Activated naive CD4-positive, alpha-beta T cell treated with anti-CD3 and anti-CD28 coated beads for 36 hours (primary cell): ENCODE measurements at places on chromosomes 6 and 20.

GRCh38 chr6:24332317-24332716 lies 25.5 kb downstream of the DCDC2 start:
- no peak for DNase-seq

- DNase-seq, result no peak
Observed at GRCh38 chr6:1143655-1144054, 168.2 kb upstream of the FOXQ1 start.

DNA sequence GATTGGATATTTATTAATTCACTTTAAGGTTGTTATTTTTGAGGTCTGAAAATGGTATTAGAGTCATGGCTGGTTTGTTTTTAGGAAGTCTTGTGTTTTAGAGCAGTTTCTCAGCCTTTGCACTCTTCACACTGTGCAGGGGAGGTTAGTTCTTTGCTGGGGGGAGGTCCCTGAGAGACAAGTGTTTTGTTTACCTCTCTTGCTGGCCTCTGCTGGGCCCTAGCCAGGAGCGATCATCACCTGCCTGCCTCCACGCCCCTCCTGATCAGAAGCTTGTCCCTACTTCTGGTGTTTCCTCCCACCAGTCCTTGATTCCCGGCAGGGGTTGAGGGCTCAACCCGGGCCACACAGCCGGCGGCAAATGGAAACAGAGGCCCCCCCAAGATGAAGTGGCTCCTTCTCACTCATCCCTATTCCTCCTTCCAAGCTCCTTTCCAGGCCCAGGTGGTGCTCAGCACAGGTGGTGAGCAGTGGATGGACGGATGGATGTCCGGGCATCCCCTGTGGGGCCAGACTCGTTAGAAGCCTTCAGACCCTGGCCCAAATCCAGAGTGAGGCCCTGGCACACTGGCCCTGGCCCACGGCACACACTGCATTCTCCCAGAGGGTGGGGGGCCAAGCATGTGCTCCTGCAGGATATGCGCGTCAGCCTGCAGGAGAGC lies 51.3 kb downstream of the GRM4 start:
- DNase-seq, result no peak

- DNase-seq, result no peak
Observed at GRCh38 chr6:114142258-114142657, 171.3 kb upstream of the HDAC2 start.

DNA sequence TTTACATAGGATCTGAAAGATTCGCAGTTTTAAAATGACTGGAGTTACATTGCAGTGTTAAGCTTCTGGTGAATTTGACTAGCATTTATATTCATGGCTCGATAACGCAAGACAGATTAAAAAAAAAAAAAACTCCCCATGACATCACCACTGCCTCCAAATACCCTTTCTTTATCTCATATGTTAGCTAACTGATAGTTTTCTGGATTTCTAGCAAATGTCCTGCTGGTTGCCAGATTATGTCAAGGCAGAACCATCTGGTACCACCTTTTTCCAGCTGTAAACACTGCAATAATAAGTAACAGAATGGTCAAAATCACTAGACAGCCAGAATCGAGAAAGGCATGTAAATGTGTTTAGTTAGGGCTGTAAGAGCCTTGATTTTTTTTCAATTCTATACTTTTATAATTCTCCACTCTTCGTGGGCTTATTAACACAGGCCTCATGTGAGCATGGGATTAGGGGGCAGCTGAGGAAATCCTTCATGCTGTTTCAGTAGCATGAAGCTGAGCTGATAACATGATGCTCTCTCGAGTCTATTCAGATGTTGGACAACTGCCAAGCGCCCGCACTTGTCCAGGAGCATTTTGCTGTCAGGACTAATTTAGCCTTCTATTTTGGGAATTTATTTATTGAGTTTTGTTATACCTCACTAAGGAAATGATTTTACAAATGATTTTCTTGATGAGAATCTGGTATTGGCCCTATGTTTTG lies 166.0 kb upstream of the SCGN start:
- no peak for DNase-seq

GRCh38 chr6:42099340-42100028 lies 42.9 kb downstream of the C6orf132 start:
- peak; percentile 34 for DNase-seq

- DNase-seq, result no peak
Observed at GRCh38 chr6:3320238-3320811, 61.6 kb downstream of the PSMG4 start.

- no peak for DNase-seq
Observed at GRCh38 chr20:10472871-10473270, 37.8 kb downstream of the SLX4IP start.

GRCh38 chr6:112879920-112880413 lies 532.8 kb downstream of the RFPL4B start:
- peak; percentile 31 for DNase-seq

DNA sequence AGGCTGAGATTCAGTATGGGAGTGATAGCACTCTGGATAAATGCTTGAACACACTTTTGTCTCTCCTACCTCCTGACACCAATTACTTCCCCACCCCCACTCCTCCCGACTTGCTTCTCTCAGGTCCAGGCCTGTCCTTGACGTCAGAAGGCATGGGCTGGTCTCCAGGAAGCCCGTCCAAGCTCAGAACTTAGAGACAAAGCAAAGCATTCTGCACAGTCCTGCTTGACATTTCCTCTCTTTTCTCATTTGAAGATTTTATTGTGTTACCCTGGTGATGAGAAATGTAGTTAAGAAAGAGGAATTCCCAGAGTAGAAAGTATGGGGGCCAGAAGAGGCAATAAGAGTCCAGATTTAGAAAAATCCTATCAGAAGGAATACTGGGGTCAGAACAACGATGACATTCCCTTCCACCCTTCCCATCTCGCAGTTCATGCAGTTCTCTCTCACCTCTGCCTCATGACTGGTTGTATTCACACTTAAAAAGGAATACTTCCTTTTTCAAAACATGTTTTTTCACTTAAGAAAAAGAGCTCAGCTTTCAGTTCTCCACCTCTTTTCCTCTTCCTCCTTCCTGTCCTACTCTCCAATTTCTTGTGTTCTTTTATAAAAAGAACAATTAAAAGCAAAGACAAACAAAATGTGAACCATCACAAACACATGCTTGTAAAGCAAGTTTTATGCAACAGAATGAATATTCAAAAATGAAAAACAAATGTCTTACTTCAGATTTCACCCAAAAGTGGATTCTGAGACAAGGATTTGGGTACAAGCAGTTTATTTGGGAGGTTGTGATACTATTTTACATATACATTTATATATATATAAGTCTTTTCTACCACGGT lies 18.5 kb upstream of the FAM184A start:
- no peak for DNase-seq
